ENCODE measurements at places on chromosomes 7 and 10. TPM values are rescaled to one million over a fixed set of nuclear protein-coding genes. Genes with fewer than 3 reads are reported as not detected.

NRCAM gene
- total RNA-seq, result 5.4 TPM

CDHR3 gene
- 19.6 TPM for total RNA-seq

IKZF1 gene
- not detected for total RNA-seq

CAMK2G gene
- 25.8 TPM for total RNA-seq

GPR15LG gene
- not detected for total RNA-seq

PKD2L1 gene
- total RNA-seq, result not detected

OR2A5 gene
- total RNA-seq, result not detected

YKT6 gene
- 99.4 TPM for total RNA-seq

RET gene
- 0.27 TPM for total RNA-seq

C10orf105 gene
- total RNA-seq, result not detected

Measured in fibroblast of the aortic adventitia (primary cell).